NCI-H526 (cell line): ENCODE measurements at places on chromosomes 12 and 14.

DNA sequence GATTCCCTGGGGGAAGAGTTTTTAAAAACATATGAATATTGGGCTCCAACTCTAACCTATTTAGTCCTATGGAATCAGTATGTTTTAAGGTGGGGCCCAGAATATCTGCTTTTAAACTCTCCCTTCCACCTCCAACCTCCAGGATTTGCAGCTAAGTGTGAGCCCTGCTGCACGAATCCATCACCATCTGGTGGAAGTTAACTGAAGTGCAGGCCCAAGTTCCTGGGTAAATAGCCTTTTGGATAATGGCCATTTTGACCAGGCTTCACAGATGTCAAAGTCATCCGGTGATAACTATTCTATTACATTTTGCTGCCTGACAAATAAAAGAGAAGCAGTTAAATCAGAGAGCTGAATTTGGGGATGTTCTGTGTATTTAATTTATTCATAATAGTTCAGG, 58.1 kb upstream of the RMST start:
- peak; percentile 80 for DNase-seq

DNA sequence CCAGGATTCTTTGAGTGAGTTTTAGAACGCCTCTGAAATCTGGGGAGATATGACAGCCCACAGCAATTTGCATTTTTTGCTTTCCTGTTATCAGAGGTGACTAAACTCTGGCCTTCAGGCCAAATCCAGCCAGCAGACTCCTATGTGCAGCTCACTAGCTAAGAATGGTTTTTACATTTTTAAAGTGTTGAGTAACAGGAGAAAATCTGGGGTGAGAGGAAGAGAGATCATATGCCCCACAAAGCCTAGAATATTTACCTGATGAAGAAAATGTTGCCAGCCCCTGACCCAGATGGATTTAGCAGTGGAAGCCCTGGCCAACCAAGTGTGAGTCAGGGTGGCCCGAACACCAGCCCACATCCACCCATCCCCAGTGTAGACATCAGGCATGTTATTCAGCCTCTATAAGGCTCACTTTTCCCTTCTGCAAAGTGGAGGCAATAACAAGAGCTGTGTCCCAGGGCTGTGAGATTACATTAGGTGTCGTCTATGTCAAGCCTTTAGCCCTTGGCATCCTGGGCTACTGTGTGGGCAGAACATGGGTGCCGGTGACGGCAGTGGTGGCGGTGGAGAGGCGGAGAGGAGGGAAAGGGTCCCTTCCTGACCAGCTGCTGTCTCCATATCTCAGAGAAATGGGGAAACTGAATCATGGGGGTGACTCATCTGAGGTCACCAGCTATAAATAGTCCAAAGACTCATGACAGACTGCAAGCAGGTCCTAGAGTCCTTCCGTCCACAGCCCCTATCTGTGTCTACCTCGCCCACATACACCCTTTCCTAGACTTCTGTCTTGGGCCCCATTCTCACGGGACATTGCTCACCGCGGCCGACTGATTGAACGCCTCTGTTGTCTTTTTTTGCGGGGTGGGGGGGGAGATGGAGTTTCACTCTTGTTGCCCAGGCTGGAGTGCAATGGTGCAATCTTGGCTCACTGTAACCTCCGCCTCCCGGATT, 32.6 kb upstream of the CD9 start:
- DNase-seq: no peak

GRCh38 chr12:94980577-94980976, 22.9 kb downstream of the NDUFA12 start:
- no peak for DNase-seq

- peak; percentile 73 for DNase-seq
Observed at GRCh38 chr14:95431199-95432143, 85.0 kb downstream of the SYNE3 start.

- DNase-seq: no peak
Observed at GRCh38 chr12:68866950-68867349, 59.0 kb downstream of the MDM2 start.

GRCh38 chr14:63993992-63994391, 141.2 kb downstream of the SYNE2 start:
- DNase-seq: no peak

GRCh38 chr12:2429032-2429431, 365.7 kb upstream of the FKBP4 start:
- DNase-seq: no peak

DNA sequence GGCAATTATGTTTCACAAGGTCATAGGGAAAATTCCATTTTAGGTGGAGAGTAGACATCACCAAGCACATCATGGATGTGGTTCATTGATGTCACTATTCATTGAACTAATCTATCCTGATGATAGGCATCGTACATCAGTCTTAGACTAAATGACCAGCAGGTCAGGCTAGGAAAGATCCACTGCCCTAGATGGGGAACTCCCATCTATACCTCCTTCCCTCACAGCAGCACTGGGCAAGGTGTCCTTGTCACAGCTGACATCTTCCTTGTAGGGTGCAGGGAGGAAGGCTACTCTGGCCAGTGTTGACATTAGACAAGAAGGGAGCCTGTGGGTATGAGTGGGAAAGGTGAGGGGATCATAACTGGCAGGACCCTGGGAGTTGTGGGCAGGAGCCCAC, 63.8 kb upstream of the CAPRIN2 start:
- DNase-seq: no peak

DNA sequence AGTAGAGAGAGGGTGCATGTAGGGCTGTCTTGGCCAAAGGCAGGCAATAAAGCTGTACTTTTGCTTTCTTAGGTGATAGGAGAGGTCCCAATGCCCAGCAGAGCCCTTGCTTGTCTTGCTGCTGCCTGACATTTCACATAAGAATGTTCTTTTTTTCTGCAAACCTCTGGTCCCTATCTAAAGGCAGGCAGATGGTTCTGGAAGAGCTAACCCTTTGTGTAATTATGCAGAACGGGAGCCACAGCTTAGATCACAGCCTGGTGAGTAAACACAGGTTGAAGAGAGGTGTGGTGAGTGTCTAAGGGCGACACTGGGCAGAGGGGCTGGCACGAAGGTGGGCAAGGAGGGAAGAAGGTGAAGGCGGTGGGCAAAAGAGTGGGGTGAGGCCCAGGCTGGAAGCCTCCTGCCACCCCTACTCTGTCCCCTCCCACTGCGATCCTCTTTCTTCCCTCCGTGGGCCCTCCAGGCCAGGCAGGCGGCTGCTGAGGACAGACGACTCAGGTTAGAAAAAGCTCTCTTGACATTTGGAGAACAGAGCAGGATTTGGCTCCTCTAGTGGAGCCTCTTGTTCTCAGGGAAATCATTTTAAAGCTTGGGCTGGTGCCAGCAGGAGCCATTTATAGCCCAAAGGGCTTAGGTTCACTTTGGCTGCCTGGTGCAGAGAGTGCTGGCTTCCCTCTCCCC, 42.8 kb downstream of the PRMT8 start:
- DNase-seq: peak; percentile 49

DNA sequence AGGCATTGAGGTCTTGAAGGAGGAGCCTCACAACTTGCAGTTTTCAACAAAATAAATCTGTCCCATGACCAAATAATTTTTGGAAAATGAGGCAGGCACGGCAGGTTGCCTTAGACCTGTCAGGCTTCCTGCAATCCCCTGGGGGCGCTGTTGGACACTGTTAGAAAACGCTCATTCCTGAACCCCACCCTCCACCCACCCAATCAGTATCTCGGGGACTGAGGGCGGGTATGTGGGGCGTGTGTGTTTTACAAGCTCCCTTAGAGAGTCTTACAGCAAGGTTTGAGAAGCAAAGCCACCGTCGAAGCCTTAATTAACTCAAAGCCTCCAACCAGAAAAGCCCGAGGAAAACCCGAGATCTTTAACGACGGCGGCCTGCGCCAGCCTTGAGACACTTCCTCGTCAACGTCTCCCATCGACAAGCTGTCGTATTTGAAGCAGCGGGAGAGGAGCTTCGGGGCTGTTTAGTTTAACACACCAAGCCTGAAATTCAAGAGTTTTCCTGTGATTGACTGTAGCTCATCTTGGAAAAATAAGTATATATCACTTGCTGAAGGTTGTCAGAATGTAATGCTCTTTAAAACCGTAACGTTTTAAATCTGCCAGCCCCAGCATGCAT, 123.0 kb downstream of the GLT1D1 start:
- no peak for DNase-seq

GRCh38 chr12:124316257-124316900, 21.5 kb downstream of the RFLNA start:
- no peak for DNase-seq

DNA sequence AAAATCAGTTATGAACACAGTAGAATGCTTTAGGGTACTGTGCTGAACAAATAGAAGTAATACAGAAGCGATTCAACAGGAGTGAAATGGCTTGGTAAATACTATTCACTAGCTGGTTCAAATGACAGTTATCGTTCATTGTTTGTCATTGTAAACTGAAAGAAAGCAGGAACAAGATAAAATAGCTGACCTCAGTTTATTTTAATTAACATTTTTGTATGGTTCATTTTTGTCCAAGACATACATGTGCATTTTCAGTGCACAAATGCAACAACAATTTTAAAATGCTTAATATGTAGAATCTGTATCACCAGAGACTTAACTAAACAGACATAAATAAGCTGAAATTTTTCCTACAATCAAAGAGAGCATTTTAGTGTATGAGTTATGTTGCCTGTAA, 49.9 kb downstream of the ALX1 start:
- no peak for DNase-seq

GRCh38 chr12:1908758-1909157, 9.7 kb downstream of the CACNA2D4 start:
- no peak for DNase-seq

GRCh38 chr12:105358789-105359188, 28.3 kb downstream of the C12orf75 start:
- DNase-seq: no peak

DNA sequence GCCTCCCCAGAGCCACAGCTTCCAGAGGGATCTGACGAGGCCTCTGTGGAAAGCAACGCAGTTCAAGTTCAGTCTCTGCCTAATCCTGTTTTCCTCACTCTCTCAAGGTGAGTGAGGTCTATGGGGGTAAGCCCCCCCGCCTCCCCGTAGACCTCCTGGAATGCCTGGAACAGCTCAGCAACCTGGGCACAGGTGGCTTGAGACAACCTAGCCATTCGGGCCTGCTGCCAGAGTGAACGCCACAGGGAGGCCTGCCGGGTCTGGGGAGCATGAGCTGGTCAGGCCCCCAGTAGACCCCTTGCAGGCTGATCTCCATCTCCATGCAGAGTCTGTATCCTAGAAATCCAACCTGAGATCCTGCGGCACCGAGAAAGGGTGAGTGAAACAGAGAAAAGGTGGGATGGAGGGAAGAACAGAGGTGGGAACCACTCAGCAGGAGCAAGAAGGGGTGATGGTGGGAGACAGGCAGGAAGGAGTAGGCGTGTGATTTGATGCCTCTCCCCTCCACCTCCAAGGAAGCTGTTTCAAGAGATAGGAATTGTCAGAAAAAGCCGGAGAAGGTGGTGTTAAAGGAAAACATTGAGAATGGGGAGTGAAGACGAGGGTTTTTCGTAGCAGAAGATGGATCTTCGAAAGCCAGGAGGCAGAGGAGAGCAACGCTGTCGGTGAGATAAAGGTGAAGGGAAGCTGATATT, 123.1 kb upstream of the PRMT8 start:
- no peak for DNase-seq

GRCh38 chr12:93022603-93023340, 93.7 kb upstream of the EEA1 start:
- DNase-seq: no peak

- no peak for DNase-seq
Observed at GRCh38 chr12:76426160-76426559, 77.9 kb upstream of the BBS10 start.

DNA sequence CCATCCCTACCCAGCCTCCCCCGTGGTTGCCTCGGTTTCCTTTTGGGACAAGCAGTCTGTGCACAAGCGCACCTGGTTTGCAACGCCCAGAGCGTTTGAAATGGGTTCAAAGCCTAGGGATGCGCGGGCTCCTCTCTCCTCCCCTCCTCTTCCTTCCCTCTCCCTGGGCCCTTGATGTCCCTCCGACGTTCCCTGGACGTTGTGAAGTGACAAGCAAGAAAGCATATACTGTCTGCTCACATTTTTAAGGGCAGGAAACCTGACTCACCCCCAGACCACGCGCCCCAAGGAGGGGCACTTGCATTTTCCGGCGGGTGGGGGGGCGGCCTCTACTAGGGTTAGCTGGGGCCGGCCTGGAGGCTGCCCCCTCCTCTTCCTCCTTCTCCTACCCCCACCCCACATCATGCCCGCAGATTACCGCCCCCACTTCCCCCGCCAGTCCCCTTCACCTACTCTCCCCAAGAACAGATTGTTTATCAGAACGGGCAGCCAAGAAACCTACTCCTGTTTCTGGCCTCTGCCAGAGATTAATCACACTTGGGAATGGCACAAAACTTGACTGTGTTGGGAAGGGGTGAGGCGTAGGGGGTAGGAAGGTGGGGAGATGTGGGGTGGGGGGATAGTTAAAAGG, 9.5 kb upstream of the IRF2BPL start:
- no peak for DNase-seq

DNA sequence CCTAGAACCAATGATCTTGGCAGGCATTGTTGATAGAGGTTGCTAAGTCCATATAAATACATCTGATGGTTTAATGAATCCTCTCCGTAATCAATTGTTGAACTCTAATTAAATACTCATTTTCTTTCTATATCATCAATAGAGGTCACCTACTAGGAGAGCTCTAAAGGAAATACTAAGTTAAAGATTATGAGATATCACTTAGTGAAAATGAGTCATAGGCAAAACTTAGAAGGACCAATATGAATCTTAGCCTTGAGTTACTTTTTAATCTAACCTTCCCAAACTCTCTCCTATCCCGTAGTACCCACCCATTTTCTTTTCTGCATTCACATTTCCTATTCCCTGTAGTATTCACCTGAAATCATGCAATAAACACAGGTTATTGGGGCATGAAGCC, 50.2 kb downstream of the MBIP start:
- no peak for DNase-seq

- DNase-seq: peak; percentile 15
Observed at GRCh38 chr14:103550451-103551337, 11.8 kb downstream of the BAG5 start.

DNA sequence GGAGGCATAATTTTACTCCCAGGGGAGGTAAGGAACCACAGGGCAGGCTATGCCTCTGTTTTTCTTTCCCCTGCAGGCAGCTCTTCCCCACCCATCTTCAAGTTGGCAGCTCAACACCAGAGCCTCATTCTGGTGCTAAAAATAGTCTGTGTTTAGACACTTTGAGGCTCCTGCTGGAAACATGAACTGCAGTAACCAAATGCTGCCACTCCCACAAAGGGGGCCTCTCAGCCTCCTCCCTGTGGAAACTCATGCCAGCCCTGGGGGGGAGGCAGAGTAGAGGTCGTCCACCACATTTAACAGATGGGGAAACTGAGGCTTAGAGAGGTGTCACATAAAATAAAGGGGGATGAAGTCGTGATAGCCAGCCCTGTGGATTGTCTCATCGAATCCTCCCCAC, 61.4 kb downstream of the WSCD2 start:
- peak; percentile 68 for DNase-seq

- DNase-seq: no peak
Observed at GRCh38 chr12:48163150-48163747, 5.9 kb upstream of the ASB8 start.

GRCh38 chr14:70890826-70891659, 16.2 kb upstream of the PCNX1 start:
- no peak for DNase-seq

- no peak for DNase-seq
Observed at GRCh38 chr14:101504096-101504948, 57.0 kb upstream of the DIO3 start.
